LHCN-M2 (cell line): ENCODE measurements at places on chromosomes 7 and 10. TPM values are rescaled to one million over a fixed set of nuclear protein-coding genes. Genes with fewer than 3 reads are reported as not detected.

- DNase-seq: no peak
These were observed 25.9 kb downstream of the HTRA1 start for GRCh38 chr10:122487174-122487765.

GRCh38 chr7:86664991-86665390 is 21.3 kb downstream of the GRM3 start:
- no peak for DNase-seq

The EIF3A gene
- 116 and 140 TPM in 2 replicates for total RNA-seq

The CDK13 gene
- 41.9 and 44.0 TPM in 2 replicates for total RNA-seq

The TMEM176A gene
- not detected in 2 replicates for total RNA-seq

DNA sequence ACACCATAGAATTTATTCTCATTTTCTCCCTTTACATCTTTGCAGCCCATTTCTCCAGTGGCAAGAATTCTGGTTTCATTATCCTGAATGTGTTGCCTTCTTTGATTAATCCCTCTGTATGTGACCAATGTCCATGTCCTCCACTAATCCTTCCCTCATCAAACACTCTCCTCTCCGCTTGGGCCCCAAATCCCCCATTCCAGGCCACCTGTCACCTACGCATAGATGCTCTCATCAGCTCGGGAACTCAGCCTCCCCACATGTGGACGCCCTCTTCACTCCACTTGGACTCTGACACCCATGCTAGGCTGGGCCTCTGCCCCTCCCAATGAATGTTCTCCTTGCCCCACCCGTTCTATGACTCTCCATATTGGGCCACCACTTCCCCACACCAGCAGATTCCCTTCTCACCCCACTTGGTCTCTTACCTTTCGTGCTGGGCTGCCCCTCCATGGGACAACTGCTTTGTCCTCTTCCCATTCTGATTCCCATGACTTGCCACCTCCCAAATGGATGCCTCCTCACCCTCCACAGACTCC is 18.7 kb upstream of the RBM20 start:
- no peak for DNase-seq

The PRF1 gene
- total RNA-seq: not detected in 2 replicates

- no peak for DNase-seq
These were observed 9.1 kb upstream of the ANAPC16 start for GRCh38 chr10:72206511-72207229.

- DNase-seq: peak; percentile 71
These were observed 53.0 kb downstream of the PHYHIPL start for GRCh38 chr10:59229441-59229840.

The MTURN gene
- 18.7 and 18.8 TPM in 2 replicates for total RNA-seq

- DNase-seq: no peak
These were observed 62.8 kb downstream of the GSAP start for GRCh38 chr7:77353407-77353721.

GRCh38 chr7:27148031-27148755 is 619 bp upstream of the HOXA6 start:
- no peak for DNase-seq

- DNase-seq: no peak
These were observed 74.6 kb downstream of the CALN1 start for GRCh38 chr7:72337390-72338167.

DNA sequence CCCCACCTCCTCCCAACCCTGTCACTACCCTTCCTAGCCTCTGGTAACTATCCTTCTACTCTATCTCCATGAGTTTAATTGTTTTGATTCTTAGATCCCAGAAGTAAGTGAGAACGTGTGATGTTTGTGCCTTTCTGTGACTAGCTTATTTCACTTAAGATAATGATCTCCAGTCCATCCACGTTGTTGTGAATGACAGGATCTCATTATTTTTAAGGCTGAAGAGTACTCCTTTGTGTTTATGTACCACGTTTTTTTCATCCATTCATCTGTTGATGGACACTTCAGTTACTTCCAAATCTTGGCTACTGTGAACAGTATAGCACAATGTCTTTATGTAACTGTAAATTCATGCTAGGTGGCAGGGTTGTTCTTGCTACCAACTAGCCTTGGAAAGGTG is 461.6 kb downstream of the PLXDC2 start:
- DNase-seq: no peak

The PRSS37 gene
- not detected in 2 replicates for total RNA-seq

The BTBD16 gene
- total RNA-seq: not detected in 2 replicates

DNA sequence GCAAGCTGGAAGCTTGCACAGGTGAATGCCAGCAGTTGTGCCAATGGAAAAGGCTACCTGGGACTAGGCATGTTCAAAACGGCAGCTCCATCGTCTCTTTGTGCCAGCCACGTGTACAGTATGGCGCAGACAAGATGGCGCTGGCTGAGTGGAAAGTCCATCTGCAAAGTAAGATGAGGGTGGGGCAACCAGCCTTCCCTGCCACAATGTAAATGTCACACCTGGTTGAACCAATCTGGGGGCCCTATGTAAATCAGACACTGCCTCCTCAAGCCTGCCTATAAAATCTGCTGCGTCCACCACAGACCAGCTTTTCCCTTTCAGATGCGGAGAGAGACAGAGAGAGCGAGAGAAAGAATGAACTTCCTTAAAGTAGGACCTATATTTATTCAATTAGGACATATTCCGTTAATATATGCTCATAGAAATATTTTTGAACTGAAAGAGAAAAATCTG is 18.5 kb upstream of the C7orf33 start:
- no peak for DNase-seq

DNA sequence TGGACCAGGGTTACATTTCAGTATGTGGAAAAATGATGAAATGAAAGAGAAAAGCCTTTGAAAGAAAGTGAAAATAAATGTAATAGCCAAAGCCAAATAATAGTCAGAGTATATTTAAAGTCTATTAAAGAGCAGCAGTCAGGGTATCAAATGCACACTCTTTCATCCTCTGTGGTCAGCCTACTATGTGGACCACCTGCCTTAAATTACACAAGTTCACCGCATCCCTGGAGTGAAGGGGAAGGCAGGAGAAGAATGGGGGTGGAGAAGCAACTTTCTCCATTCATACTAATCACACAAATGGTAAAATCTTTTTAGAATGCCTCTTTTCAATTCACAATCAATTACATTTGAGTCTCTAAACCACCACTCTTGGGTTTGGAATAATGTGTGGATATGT is 16.0 kb downstream of the TWIST1 start:
- no peak for DNase-seq

The ADAMTS14 gene
- total RNA-seq: 2.4 and 2.7 TPM in 2 replicates

The GJD4 gene
- 0.06 TPM in 1 of 2 replicates, not detected in the other for total RNA-seq

- DNase-seq: peak; percentile 51
These were observed 124.3 kb downstream of the CUX1 start for GRCh38 chr7:101941481-101942383.

- DNase-seq: no peak
These were observed 9.0 kb upstream of the TBXAS1 start for GRCh38 chr7:139820089-139820488.

DNA sequence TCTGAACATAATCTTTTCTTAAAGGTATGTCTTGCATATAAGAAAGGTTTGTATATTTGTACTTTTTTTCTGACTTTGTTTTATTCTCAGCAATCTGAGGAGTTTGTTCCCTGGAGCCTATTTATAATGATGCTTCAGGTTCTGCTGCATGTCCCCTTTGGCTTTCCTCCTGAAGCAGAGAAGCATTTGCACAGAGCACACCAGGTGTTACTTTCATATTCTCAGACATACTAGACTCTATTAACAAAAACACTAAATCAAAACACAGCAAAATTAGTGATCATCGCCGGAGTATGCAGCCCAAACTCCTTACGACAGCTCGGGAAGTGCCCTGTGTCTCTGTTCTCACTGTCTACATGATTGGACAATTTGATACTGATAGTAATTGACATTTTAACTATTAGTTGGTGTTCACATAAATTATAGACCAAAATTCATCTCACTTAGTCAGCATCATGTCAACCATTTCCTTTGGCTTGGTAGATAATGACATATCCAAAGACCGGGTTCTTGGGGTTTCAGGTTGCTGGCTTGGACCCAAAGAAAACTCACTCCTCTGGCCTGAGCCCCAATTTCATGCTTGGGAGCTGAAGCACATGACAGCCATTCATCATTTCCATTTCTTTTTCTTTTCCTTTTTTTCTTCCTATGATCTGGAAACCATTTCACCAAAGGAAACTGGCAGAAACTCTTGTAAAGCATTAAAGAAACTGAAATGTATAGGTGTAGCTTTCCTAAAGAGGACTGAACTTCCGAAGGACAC is 400.1 kb upstream of the NRP1 start:
- peak; percentile 42 for DNase-seq

The AZGP1 gene
- total RNA-seq: not detected in 2 replicates

The COL26A1 gene
- total RNA-seq: not detected in 2 replicates

The PRKAG2 gene
- total RNA-seq: 23.7 and 24.2 TPM in 2 replicates

- peak; percentile 95 for DNase-seq
These were observed at the start of gene ZSWIM8 for GRCh38 chr10:73785211-73785720. Gene ZSWIM8 (plus strand): TSS chr10:73785606. CDS start chr10:73785879, 273 bp downstream.

- no peak for DNase-seq
These were observed 108.5 kb upstream of the SLC25A13 start for GRCh38 chr7:96430356-96430755.

DNA sequence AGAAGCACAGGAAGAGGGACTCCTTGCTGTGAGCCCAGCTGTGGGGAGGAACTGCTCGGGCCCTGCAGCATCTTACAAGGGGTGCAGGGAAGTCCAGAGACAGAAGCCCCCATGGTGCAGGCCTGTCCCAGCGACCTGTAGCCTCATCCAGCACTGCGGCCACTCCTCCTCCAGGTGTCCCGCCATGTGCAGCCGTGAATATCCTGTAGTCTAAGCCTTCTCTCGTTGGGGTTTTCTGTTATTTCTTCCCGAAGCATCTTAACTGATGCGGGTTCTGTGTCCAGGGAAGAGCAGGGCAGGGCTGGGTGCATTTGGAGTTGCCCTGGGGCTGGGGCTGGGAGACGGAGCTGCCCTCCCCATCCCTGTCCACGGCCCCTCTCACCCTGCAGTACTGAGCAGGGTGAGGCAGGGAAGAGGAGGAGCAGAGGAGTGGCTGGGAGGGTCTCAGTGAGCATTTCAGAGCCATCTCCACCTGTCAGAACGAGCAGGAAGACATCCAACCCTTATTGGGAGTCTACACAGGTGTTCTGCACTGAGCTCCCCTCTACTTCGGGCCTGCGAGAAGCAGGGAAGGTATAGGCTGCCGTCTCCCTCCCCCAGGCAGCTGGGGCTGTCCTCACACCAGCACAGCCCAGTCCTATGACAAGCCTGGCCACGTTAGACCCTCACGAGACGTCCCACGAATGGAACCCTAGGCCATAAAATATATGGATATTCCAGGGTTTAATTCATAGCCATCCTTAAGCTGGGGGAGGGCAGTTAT is 494.5 kb downstream of the DNAJB6 start:
- DNase-seq: no peak

DNA sequence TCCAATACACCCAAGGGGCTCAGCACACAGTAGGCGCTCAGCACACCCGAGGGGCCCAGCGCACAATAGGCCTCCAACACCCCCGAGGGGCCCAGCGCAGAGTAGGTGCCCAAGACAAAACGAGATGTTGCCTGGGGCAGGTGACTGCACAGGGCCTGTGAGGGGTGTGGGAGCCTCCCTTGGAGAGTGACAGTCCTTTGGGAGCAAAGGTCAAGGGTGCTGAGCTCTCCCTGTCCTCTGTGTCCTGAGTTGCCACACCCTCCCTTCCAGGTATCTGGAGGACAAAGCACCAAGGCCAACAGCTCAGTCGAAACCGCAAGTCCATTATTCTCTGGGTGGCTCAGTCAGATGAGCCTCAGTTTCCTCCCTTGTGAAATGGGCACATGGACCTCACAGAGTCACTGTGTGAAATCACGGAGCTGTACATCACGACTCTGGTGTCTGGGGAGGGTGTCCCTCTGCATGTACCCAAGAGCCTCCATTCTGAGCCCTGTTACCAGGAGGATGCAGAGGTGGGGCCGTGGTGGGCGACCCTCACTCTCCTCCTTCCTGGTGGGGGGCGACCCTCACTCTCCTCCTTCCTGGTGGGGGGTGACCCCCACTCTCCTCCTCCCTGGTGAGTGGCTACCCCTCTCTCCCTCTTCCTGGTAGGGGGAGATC is 81.3 kb downstream of the FOXL3 start:
- no peak for DNase-seq

DNA sequence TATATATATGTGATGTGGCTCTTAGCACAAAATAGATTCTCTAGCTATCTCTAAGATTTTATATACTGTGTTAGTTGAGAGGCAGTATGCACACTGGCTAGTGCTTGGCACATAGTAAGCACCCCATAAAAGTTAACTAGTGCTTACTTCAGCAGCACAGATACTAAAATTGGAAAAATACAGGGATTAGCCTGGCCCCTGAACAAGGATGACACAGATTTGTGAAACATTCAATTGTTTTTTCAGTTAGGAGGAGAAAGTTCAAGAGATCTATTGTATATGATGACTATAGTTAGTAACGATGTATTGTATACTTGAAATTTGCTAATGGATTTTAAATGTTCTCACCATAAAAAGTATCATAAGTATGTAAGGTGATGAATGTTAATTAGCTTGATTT is 78.3 kb upstream of the LRRC17 start:
- peak; percentile 55 for DNase-seq

DNA sequence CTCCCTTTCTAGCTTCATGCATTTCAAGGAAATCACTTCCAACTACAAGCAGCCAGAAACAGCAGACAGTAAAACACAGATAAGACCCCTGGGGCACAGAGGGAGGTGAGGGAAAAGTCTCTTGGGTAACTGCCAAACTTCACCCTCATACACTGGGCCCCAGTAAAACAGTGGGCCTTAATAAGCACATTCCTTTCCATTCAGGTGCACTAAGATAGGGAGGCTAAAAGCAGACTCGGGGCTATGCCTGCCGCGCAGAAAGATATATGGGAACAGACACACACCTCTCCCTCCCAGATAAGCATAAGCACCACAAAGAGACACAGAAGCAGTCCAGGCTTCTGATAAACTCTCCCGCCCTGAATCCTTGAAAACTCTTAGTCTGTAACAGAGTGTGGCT is 117.0 kb downstream of the TYW1B start:
- DNase-seq: no peak

GRCh38 chr10:28020993-28021982 is 22.4 kb upstream of the ODAD2 start:
- no peak for DNase-seq

DNA sequence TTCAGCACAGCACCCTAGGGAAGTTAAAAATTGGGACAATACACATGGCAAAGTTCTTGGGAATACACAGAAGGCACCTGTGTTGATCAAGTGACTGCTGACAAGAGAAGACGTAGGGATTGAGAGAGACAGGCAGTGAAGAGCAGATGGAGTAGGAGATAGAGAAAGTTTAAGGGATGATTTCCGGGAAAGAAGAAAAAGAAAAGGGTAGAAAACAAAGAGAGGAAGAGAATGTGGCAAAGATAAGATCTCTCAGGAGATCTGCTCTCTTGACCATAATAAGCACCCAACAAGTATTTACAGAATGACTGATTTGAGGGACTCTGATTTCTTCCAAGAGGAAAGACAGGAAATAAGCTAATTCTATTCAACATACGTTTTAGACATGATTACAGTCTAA is 15.1 kb upstream of the RALA start:
- DNase-seq: no peak

The GNG11 gene
- total RNA-seq: 90.1 and 92.7 TPM in 2 replicates

- no peak for DNase-seq
These were observed 10.3 kb upstream of the INSIG1 start for GRCh38 chr7:155287284-155287935.

GRCh38 chr7:100969066-100969615 is at the start of gene MUC12:
Gene MUC12 (plus strand): TSS chr7:100969565. CDS start chr7:100969623, 58 bp downstream.
- no peak for DNase-seq

The FAM131B gene
- total RNA-seq: 1.1 and 1.5 TPM in 2 replicates

The AKR1C2 gene
- total RNA-seq: 10.0 and 10.3 TPM in 2 replicates

The RPEL1 gene
- not detected in 2 replicates for total RNA-seq

- DNase-seq: peak; percentile 38
These were observed 3.3 kb downstream of the EPHA1 start for GRCh38 chr7:143405173-143406001.

The CDC14C gene
- total RNA-seq: 0.32 TPM in 1 of 2 replicates, not detected in the other

The ZPBP gene
- total RNA-seq: not detected in 2 replicates
